ENCODE measurements at places on chromosomes 2 and 18.

DNA sequence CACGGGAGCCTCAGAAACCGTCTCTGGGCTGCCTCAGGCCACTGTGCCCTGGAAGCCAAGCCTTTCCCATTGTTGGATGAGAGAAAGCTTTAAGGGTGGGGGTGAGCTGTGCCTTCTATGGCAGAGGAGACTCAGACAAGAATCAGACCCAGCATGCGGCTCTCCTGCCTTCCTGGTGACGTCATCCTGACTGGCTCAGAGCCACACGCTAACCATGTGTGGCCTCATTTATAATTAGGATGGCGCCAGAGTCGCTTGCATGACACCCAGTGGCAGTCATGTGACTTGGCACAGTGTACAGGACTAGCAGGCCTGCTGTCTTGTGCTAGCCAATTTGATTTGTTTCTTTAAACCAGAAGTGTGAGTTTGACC lies 99.1 kb downstream of the SH3BP4 start:
- DNase-seq = peak; percentile 98

- DNase-seq = no peak
Measured at GRCh38 chr2:39142904-39143605, 22.2 kb upstream of the SOS1 start.

DNA sequence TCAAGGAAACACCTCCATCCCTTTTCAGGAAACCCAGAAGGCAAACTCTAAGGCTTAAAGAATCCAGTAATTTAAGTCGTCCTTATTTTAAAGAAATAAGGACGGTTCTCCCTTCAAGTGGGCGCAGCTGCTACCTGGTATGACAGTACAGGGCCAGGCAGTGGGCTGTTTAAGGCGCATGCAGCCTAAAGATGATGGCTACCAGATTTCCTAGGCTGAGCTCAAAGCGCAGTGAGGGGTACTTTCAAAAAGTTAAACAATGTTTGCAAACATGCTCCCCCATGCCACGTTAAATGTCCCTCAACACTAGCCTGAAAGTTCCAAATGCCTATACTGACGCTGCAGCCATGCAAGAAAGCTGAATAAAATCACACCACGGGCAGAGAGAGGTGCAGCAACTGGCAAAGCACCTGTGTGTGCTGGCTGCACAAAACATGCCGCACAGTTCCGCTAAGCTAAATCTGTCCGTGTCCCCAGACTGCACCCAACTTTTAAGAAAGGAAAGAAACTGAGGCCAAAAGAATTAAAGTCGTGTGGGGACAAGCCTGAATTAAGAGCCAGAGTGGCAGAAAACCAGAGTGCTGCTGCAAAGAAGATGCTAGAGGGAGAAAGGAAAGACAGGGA lies 583 bp downstream of the HIBCH start:
- no peak for DNase-seq

- no peak for DNase-seq
Measured at GRCh38 chr2:206993964-206994363, 54.6 kb downstream of the CPO start.

- no peak for DNase-seq
Measured at GRCh38 chr2:25490217-25490616, 148.5 kb upstream of the DNMT3A start.

- DNase-seq = no peak
Measured at GRCh38 chr2:2926009-2926857, 451.4 kb downstream of the EIPR1 start.

- no peak for DNase-seq
Measured at GRCh38 chr2:236503100-236503499, 66.5 kb upstream of the ACKR3 start.

DNA sequence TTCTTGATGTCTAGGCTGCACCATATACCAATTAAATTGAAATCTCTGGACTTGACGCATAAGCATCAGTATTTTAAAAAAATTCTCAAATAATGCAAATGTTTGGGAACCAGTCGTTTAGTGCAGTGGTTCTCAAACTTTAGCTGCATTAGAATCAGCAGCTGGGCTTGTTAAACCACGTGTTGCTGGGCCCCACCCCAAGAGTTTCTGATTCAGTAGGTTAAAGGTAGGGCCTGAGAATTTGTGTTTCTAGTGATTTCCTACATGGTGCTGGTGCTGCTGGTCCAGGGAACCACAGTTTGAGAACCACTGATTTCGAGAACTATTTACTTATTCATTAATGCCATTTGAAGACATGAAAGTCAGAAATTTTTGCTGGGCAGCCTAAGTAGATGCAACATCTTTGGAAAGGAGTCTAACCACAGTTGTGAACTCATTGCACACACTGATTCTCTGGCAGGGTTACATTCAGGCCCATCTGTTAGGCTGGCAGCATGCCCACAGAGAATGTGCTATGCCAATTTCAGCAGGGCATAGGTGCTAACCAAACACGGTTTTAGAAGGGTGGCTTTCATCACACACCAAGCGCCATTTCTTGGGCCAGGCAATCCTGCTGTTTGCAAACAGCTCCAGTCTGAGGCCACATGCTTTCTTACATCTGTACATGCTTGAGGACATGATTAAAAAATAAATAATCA lies 26.4 kb upstream of the ATP5MC3 start:
- DNase-seq = peak; percentile 98

GRCh38 chr2:235538144-235538639 lies 44.3 kb downstream of the AGAP1 start:
- DNase-seq = no peak

GRCh38 chr18:8260319-8260718 lies 348.9 kb upstream of the RAB12 start:
- no peak for DNase-seq

DNA sequence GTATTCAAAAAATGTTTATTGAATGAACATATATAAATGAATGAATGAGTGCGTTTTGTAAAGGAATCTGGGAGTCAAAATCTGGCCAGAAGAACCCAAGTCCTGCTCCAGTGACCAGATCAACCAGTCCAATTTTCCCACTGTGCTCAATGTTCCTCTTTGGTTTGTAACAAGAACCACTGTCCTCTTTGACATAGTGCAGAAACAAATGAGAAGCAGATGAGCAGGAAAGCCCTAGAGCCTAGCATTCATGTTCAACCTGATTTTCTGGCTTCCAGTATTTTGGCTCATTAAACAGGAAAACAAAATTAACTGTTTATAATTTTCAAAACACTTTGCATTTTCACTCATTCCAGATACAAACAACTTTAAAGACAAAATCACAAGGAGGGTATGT lies 23.2 kb downstream of the FAM124B start:
- no peak for DNase-seq

- no peak for DNase-seq
Measured at GRCh38 chr2:162509288-162509968, 165.5 kb downstream of the GCA start.

DNA sequence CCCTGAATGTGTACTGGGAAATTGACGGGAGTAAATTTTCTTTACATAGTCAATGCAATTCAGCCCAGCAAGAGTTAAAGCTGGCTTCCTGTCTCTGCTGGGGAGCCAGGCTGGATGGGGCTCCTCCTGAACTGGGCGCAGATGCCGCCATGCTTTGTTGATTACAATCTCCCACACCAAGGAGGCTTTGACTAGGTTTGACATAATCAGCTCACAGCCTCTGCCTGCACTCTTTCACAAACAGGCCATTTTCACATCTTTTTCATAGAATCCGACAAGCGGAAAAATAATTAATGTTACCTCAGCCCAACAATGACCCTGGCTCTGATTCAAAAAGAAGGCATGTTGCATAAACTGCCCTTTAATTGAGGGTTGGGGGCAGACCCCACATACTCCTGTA lies 54.3 kb downstream of the FOXI3 start:
- no peak for DNase-seq

DNA sequence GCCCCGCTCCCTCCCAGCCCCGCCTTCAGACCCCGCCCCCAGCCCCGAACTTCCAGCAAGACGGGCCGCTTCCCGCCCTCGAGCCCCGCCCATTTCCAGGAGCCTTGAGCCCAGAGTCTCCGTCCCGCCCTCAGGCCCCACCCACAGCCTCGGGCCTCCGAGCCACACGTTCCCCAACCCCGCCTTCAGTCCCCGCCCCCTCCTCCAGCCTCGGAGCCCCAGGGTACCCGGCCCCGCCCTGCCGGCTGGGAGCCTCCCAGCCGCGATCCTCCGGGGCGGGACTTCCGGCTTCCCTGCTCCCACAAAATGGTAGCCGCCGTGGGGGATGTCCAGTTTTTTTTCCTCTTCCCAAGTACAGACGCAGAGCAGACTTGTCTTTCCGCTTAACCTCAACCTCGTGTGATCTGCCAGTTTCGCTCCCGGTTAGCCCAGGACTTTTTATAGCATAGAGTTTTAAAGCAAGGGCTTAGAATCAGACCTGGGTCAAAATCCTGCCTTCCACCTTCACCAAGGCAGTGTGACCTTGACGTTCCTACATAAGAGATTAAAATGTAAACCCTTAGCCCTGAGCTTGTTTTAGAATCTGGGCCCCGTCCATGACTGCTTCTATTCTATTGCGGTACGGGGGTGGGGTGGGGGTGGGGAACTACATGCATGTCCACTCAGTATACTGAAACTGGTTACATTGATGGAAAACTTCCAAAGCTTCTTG lies 435 bp upstream of the GPR155 start:
- peak; percentile 99 for DNase-seq

DNA sequence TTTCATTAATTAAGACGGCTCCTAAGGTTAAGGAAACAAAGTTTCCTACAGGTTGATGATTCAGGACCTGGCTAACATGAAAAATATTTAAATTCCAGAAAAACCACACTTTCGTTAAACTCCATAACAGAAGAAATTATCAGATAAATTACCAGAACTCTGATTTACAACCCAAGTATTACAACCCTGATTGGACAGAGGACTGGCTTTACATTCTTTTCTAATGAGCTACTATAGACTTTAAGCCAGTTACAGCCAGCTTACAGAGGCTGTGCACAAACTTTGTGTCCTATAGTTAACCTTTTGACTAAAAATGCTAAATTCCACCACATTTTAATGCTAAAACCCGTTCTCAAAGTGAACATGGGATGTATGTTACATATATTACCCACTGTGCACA lies 458.6 kb downstream of the KCNJ3 start:
- no peak for DNase-seq

DNA sequence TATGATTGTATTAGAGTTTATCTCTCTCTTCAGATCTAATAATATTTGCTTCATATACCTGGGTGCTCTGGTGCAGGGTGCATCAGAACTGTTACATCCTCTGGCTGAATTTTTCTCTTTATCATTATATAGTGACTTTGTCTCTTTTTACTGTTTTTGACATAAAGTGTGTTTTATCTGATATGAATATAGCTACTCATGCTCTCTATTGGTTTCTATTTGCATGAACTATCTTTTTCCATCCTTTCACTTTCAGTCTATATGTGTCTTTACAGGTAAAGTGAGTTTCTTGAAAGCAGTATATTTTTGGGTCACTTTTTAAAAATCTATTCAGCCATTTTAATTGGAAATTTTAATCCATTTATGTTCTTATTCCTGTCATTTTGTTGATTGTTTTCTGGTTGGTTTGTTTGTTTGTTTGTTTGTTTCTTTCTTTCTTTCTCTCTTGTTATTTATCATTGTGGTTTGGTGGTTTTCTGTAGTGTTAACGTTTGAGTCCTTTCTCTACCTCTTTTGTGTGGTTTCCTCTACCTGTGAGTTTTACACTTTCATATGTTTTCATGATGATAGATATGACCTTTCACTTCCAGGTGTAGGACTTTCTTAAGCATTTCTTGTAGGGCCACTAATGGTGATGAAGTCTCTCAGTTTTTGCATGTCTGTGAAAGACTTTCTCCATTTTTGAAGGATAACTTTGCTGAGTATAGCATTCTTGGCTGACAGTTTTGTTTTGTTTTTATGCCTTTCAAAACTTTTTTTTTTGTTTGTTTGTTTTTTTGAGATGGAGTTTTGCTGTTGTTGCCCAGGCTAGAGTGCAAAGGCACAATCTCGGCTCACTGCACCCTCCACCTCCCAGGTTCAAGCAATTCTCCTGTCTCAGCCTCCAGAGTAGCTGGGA lies 54.9 kb downstream of the CCNT2 start:
- DNase-seq = no peak

GRCh38 chr18:42675810-42676209 lies 439.7 kb downstream of the RIT2 start:
- DNase-seq = peak; percentile 54

GRCh38 chr18:55501579-55501978 lies 86.4 kb downstream of the TCF4 start:
- DNase-seq = no peak

DNA sequence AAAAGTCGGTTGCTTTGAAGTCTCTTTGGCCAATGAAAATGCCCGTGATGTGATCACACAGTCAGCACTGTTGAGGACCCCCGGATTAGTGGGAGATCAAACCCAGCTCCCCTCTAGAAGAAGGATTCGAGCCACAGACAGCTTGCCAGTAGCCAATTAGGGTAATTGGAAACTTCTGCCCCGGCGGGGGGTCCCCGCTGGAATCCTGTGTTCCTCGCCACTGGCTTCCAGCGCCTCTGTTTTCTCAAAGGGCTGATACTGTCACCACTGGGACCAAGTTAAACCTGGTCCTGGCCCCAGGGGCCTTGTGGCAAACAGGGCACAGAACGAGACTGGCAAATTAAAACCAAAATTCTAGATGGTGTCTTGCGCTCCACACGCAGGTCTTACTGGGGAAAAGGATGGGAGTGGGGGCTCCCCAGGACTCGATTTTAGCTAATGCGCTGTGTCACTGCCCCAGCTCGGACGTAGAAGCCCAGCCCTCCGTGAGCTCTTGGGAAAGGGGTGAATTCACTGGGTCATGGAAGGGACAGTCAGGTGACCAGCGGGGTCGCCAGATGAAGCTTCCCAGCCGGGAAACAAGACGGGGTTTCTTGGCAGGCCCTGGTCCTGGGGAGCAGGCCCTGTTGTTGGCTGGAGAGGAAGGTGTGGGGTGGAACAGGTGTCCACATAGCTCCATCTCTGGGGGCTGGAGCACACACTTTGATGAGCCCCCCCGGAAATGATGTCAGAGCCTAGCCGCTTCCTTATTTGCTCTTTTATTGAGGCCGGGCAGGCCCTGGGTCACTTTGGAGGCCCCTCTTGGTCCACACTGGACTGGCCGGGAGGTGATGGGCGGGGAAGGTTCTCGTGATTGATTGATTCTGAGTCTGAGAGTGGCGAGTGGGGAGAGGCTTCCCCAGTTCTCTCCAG lies 90.2 kb downstream of the SMAD7 start:
- no peak for DNase-seq

DNA sequence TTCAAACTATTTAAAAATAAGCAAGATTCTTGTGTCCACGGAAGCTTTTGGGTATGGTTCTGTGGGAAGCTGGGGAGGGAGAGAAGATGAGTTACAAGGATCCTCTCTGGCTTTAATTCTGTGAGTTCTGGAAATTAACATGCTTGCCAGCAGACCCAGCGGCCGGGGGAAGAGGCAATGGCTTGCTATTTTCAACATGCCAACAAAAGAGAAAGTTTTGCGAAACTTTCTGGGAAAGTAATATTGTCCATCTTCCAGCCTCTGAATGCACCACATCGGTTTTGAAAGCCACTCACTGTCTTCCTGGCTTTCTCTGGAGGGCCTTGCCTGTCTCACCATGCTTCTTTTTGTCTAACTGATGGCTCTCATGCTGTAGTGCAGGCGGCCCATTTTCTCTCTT lies 85.7 kb downstream of the EN1 start:
- DNase-seq = no peak

DNA sequence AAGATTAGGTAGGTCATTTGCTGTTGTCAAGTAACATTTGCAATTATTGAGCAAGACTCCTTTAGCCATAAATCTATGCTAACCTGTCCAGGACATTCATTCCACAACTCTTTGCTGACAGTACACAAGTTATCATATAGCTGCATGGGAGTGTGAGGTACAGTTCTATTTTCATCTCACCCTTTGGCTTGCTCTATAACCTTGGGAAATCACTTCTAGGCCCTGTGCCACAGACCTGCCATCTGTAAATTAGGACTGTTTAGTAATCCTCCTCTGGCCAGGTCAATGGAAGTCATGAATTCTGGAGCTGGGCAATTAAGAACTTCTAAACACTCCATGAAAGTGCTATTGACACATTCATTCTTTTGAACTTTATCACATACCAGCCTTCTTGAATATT lies 34.6 kb upstream of the PAIP2B start:
- no peak for DNase-seq

Measured in NCI-H2081 (cell line).